ENCODE measurements at places on chromosomes 11 and 22. TPM values are rescaled to one million over a fixed set of nuclear protein-coding genes. Genes with fewer than 3 reads are reported as not detected.

GRCh38 chr11:78798663-78799062 lies 224.0 kb upstream of the NARS2 start:
- H3K27me3 ChIP-seq, result no peaks in the 10 kb centered on the region
- H3K36me3 ChIP-seq, result no peaks in the 10 kb centered on the region
- no peak overlapping the region for H3K27ac ChIP-seq
- H3K4me1 ChIP-seq, result peaks cover 17% of the 10 kb centered on the region

DNA sequence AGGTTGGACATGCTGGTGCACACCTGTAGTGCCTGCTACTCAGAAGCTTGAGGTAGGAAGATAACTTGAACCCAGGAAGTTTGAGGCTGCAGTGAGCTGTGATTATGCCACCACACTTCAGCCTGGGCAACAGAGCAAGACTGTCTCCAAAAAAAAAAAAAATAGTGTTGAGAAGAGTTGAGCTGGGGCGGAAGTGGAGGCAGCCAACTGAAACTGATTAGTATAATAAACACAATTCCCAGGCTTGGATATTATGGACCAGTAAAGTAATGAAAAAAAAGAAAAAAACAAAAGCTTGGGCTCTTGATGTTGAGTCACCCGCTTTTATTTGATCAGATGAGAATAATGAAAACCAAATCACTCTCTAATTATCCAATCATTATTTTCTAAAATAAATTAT lies 21.0 kb downstream of the LDLRAD3 start:
- H3K27me3 ChIP-seq, result no peaks in the 10 kb centered on the region

Gene RIBC2
- total RNA-seq, result 1.8 TPM

DNA sequence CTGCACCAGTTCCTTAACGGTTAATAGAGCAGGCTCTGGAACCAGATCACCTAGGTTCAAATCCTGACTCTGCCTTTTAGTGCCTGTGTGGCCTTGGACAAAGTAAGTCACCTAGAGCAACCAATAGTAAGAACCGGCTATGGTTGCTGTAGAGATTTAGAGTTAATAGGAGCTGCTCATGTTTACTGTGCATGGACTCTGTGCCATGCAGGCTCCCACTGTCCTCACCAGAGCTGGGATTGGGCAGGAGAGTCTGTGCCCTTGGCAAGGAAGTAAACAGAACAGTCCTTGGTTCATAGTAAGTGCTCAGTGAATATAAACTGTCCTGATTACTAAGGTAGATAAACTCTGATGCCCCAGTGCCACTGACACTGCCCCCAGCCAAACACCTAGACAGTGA lies 1.4 kb upstream of the TP53I11 start:
- no peaks in the 10 kb centered on the region for H3K27me3 ChIP-seq
- no peak for DNase-seq
- H3K27ac ChIP-seq, result no peak overlapping the region
- peaks cover 52% of the 10 kb centered on the region for H3K4me1 ChIP-seq
- H3K36me3 ChIP-seq, result no peaks in the 10 kb centered on the region
- H3K4me3 ChIP-seq, result no peak overlapping the region

Gene METTL15
- total RNA-seq, result 10.5 TPM
